ENCODE measurements at places on chromosomes 7 and 10. TPM values are rescaled to one million over a fixed set of nuclear protein-coding genes. Genes with fewer than 3 reads are reported as not detected.

Gene NCF1
- 0.27 TPM for total RNA-seq

Gene MAT1A
- total RNA-seq: not detected

DNA sequence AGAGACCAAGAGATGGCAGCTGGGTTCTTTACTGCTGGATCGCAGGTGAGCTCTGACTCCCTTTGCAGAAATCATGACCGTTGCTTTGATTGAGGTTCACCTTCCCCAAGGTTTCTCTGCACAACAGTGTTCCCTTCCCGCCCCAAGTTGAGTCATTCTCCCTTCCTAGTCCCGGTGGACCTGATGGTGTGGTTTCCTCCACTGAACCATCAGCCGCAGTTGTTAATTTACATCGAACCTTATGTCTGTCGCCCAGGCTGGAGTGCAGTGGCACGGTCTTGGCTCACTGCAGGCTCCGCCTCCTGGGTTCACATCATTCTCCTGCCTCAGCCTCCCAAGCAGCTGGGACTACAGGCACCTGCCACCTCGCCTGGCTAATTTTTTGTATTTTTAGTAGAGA is 5.8 kb downstream of the ZSCAN25 start:
- peaks cover 50% of the 10 kb centered on the region for H3K4me1 ChIP-seq
- no peak for DNase-seq
- H3K36me3 ChIP-seq: peaks cover 63% of the 10 kb centered on the region
- no peak overlapping the region for H3K4me3 ChIP-seq
- H3K27me3 ChIP-seq: no peaks in the 10 kb centered on the region
- H3K27ac ChIP-seq: no peak overlapping the region

GRCh38 chr7:5773661-5774086 is 7.8 kb downstream of the RNF216 start:
- DNase-seq: no peak
- H3K36me3 ChIP-seq: no peaks in the 10 kb centered on the region
- H3K27me3 ChIP-seq: no peaks in the 10 kb centered on the region
- no peak overlapping the region for H3K4me3 ChIP-seq
